Breast epithelium (tissue), 4 donors: ENCODE measurements at places on chromosomes 12 and 14.
A peak's percentile ranks its signal among the peaks of the same experiment; 100 is the strongest.

GRCh38 chr12:45402288-45402687 is 186.4 kb downstream of the ANO6 start:
- DNase-seq: no peak
- H3K4me1 ChIP-seq: no peaks in the 10 kb centered on the region

DNA sequence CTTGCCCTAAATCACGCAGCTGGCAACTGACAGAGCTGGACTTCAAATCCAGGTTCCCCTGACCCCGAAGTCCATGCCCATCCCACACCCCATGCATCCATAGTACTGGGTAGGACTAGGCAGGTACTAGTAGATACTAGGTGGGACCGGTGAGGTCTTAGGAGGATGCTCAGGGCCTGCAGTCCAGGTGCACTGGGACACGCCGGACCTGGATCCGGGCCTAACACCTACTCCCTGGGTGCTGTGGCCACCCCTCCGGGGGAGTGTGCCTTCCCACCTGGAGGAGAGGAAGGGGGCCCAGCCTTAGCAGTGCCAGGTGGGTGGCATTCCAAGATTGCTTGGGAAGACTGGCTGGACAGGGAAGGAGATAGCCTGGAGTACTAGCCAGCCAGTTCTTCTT is 64.8 kb downstream of the CACNA1C start:
- no peaks in the 10 kb centered on the region for H3K36me3 ChIP-seq
- no peak overlapping the region for H3K4me3 ChIP-seq
- DNase-seq: no peak

GRCh38 chr14:54424479-54424901 is 16.7 kb downstream of the CNIH1 start:
- no peak overlapping the region for H3K4me3 ChIP-seq
- no peaks in the 10 kb centered on the region for H3K36me3 ChIP-seq
- no peak overlapping the region for H3K27ac ChIP-seq
- no peaks in the 10 kb centered on the region for H3K4me1 ChIP-seq
- no peaks in the 10 kb centered on the region for H3K27me3 ChIP-seq
- DNase-seq: no peak

DNA sequence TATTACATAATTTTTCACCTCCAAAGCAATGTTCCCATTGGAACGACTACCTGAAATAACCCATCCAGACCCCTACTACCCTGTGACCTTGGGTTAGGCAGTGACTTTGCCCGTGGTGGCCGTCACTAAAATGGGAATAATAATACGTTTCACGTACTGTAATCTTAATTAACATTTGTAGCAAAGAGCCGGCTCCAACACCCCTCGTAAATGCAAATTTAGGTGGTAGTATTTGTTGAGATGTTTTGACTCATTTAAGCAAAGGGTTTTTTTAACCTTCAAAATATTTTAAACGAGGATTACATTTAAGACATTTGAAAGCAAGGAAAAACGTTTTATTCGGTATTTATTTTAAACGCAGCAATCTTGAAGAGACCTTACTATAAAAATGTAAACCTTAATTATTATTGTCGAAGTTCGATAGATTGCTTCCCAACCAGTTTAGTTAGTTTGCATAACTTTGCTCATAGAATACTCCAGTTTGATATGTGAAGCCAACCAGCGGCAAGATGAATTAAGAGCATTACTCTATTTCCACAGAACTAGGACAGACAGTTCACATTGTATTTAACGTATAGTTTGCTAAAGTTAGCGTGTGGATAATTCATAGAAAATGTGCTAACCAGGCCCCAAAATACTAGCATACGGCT is 1.4 kb upstream of the ARID2 start:
- H3K27ac ChIP-seq: peak overlapping the region; percentile 99
- peaks cover 8% of the 10 kb centered on the region for H3K4me1 ChIP-seq
- H3K4me3 ChIP-seq: peak overlapping the region; percentile 81
- no peaks in the 10 kb centered on the region for H3K36me3 ChIP-seq
- H3K27me3 ChIP-seq: no peaks in the 10 kb centered on the region

DNA sequence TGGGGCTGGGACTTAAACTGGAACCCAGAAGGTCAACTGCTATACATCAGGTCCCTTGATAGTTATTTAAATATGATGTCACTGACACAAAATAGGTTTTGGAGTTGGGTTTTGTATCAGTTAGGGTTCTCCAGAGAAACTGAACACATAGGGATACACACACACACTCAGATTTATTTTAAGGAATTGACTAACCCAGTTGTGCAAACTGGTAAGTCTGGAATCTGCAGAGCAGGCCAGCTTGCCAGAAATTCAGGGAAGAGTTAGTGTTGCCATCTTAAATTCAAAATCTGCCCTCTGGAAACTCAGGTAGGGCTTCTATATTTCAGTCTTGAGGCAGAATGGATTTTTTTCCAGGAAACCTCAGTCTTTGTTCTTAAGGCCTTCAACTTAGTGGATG is 36.9 kb downstream of the MAPK1IP1L start:
- peak overlapping the region; percentile 60 for H3K27ac ChIP-seq
- no peaks in the 10 kb centered on the region for H3K36me3 ChIP-seq
- DNase-seq: peak; percentile 17
- H3K27me3 ChIP-seq: no peaks in the 10 kb centered on the region

DNA sequence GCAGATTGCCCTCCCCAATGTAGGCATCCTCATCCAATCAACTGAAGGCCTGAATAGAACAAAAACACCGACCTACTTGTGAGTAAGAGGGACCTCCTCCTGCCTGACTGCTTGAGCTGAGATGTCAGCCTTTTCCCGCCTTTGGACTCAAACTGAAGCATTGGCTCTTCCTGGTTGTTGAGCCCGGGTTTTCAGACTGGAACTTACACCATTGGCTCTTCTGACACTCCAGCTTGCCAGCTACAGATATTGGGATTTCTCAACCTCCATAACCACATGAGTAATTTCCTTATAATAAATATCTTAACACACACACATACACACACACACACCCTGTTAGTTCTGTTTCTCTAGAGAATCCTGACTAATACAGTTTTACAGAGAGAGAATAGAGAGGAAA is 173.4 kb upstream of the NTF3 start:
- no peaks in the 10 kb centered on the region for H3K27me3 ChIP-seq
- no peaks in the 10 kb centered on the region for H3K4me1 ChIP-seq
- no peak overlapping the region for H3K4me3 ChIP-seq
- no peak overlapping the region for H3K27ac ChIP-seq

DNA sequence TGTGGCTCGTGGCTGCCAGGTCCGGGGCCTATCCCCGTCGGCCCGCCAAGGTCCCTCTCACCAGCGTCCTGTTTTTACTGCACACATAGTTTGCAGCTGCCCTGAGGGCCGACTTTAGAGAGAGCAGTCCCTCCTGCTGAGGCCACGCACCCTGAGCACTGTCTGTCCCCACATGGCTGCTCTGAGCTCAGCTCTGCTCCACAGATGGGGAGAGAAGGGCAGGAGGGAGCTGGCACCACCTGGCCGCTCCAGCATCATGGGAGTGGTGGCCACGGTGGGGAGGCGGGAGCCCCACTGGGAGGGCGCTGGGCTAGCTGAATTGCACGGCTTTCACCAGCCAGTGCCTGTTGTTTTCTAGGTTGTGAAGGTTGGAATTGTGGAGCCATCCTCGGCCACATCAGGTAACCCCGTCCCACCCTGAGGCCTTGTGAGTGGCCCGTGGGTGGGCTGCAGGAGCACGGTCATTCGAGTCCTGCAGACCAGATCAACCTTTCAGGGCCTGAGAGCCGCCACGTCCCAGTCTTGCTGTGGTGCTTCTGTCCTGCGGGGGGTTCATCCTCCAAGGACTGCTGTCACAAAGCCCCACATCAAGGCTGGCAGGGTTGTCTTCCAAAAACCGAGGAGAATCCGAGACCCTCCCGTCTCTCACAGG is 7.4 kb upstream of the TEX22 start:
- no peak for DNase-seq
- no peaks in the 10 kb centered on the region for H3K4me1 ChIP-seq
- H3K36me3 ChIP-seq: no peaks in the 10 kb centered on the region
- H3K27ac ChIP-seq: no peak overlapping the region

GRCh38 chr12:15603474-15604085 is 185.6 kb downstream of the EPS8 start:
- no peaks in the 10 kb centered on the region for H3K36me3 ChIP-seq
- DNase-seq: no peak
- H3K4me1 ChIP-seq: peaks cover 5% of the 10 kb centered on the region

GRCh38 chr14:89805501-89805900 is 149.0 kb downstream of the EFCAB11 start:
- no peaks in the 10 kb centered on the region for H3K4me1 ChIP-seq
- no peaks in the 10 kb centered on the region for H3K27me3 ChIP-seq
- no peak for DNase-seq

- no peak overlapping the region for H3K27ac ChIP-seq
- no peak for DNase-seq
- no peaks in the 10 kb centered on the region for H3K27me3 ChIP-seq
- H3K4me3 ChIP-seq: no peak overlapping the region
- no peaks in the 10 kb centered on the region for H3K36me3 ChIP-seq
- H3K4me1 ChIP-seq: no peaks in the 10 kb centered on the region
These were observed 35.9 kb upstream of the CEP83 start for GRCh38 chr12:94495445-94496115.

DNA sequence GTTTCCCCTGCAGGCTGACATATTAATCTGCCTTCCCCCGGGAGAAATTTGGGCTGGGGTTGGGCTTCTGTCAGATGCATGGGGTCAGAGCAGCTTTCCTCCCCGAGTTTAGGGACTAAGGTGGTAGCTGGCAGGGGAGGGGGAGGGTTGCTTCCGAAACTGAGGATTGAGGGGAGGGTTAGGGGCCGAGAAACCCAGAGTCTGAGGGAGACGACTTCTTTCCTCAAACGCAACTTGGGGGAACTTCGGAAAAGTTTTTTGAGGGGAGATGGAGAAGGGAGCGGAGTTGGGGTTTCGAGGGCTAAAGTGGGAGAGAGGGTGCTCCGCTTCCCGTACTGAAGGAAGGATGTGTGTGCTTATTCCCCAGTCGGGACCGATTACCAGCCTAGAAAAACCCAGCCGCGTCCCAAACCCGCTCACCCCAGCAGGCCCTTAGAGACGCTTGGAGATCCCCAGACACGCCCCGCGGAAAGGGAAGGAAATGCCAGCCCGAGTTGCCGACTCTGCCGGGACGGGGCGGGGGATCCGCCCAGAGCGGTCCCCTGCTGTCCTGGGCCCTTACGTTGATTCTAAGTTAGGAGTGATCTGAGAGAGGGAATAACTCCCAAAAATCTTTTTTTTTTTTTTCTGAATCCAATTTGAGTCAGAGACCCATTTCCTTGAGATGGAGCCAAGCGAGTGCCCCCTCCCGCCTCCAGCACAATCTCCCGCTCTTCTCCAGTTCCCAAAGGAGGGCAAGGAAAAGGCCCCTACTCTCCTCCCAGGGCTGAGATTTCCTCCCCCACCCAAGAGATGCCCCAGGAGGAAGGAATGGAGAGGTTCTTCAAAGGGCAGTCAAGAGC is 61.9 kb downstream of the SMUG1 start:
- no peaks in the 10 kb centered on the region for H3K4me1 ChIP-seq
- H3K4me3 ChIP-seq: peak overlapping the region; percentile 86
- peak; percentile 74 for DNase-seq
- no peaks in the 10 kb centered on the region for H3K27me3 ChIP-seq

- no peak overlapping the region for H3K27ac ChIP-seq
- no peaks in the 10 kb centered on the region for H3K36me3 ChIP-seq
- H3K27me3 ChIP-seq: no peaks in the 10 kb centered on the region
- H3K4me3 ChIP-seq: no peak overlapping the region
- no peaks in the 10 kb centered on the region for H3K4me1 ChIP-seq
- no peak for DNase-seq
These were observed 26.8 kb downstream of the RGS6 start for GRCh38 chr14:71959055-71959454.

DNA sequence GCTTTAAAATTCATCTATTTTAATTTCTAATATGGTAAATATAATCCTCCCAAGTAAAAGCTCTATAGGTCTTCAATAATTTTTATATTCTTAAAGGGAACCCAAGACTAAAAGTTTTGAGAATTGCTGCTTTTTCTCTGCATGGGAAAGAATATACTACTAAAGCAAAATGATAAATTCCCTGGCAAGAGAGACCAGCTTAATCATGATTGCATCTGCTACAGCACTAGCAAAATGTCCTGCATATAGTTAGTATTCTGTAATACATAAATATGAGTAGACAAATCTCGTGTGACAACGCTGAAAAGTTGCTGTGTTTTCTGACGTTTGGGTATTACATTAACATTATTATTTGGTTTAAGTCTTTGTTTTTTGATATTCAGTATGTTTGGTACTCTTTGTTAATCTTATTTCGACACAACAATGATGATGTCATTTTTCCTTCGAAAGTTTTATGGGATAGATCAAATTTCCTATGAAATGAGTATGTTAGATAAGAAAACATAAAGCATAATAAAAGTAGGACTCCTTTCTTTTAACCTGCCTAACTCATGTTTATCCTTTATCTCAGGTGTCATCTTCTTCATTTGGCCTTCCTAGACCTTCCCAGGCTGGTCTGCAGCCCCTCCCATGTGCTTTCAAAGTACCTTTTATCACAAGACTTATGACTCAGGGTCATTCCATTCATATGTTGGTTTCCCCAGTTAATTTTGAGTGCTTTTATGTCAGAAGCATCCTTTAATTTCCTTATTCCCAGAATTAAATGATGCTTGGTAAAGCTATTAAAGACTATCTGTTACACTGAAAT is 321.9 kb downstream of the RAD51B start:
- DNase-seq: no peak
- H3K36me3 ChIP-seq: no peaks in the 10 kb centered on the region
- peaks cover 4% of the 10 kb centered on the region for H3K4me1 ChIP-seq
- H3K27me3 ChIP-seq: no peaks in the 10 kb centered on the region
- no peak overlapping the region for H3K4me3 ChIP-seq

DNA sequence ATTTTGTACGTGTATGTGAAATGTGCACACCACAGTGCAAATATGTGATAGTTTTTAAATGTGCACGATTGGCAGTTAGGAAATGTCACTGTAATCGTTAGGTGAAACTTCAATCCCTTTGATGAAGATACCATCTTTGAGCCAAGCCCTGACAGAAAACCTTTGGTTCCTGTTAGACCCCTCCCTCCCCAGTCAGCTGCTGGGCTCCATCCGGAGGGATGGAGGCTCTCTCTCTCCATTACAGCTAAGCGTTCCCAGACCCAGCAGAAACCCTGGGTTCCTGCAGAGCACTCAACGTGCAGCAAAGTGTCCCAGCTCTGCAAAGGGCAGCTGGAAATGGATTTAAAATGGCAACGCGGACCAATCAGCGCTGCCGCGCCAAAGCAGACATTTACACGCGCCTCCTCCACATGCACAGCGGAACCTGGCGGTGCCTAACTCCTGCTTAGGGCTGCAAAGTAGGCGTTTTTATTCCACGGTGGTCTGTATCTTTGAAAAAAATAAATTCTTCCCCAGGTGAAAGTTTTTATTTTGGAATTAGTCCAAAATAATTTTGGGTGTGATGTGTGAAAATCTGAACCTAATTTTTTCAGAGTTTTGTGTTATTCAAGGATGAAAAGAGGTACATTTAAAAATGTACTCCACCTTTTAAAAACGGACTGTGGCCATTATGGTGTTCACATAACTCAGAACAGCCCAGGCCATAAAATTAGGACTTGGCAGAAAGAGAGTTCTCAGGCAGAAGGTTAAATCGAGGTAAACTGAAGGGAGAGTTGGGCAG is 1.4 kb upstream of the HMGA2 start:
- no peak overlapping the region for H3K27ac ChIP-seq
- H3K4me1 ChIP-seq: peaks cover 5% of the 10 kb centered on the region

GRCh38 chr14:20855652-20856291 is 35.4 kb upstream of the RNASE3 start:
- no peak overlapping the region for H3K27ac ChIP-seq
- no peaks in the 10 kb centered on the region for H3K27me3 ChIP-seq
- no peaks in the 10 kb centered on the region for H3K36me3 ChIP-seq
- H3K4me1 ChIP-seq: no peaks in the 10 kb centered on the region
- no peak overlapping the region for H3K4me3 ChIP-seq
- no peak for DNase-seq
